ENCODE measurements at places on chromosomes 16 and 17.

GRCh38 chr17:74520016-74520434 is 11.2 kb downstream of the CD300LB start:
- no peak for DNase-seq

GRCh38 chr17:81466564-81467472 is 45.8 kb downstream of the ACTG1 start:
- no peak for DNase-seq

- no peak for DNase-seq
Measured at GRCh38 chr16:88463411-88463810, 10.3 kb downstream of the ZFPM1 start.

DNA sequence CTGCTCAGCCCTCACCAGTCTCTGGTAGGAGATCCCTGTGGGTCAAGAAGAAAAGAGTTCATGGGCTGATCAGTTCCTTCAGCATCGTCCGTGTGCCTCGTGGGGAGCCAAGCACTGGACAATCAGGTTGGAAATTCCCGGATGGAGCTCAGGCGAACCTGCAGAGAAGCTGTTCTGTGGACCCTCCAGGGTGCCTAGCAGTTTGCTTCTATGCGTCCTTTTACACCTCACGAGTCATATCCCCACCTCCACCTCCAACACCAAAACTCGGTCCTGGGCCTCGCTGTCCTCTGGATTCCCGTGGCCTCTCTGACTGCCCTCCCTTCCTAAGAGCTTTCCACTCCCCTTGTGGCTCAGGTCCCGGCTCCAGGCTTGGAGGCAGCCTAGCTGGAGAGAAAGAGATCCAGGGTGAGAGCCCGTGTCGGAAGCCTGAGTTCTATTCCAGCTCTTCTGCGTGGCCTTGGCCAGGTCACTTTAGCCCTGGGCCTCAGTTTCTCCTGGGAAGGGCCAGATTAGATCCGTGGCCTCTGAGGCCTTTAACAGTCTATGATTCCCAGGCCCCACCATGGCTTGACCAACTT is 26.2 kb upstream of the PIK3R6 start:
- DNase-seq = no peak

DNA sequence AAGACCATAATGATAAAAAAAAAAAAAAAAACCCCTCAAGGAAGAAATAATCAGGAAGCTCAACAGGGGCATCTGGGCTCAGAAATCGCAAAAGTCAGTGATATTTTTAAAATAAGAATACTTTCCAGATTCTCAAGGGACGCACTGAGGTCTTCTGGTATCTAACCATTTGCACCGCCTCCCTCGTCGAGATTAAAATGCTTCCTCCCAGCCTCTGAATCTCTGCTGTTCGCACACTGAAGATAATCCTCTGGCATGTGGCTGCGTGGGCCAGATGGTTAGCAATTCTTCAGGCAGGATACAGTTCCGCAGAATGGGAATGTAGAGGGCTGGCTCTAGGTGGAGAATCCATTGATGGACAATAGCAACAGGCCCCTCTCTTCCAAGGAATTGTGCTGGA is 211.7 kb upstream of the CDH5 start:
- DNase-seq = peak; percentile 84

DNA sequence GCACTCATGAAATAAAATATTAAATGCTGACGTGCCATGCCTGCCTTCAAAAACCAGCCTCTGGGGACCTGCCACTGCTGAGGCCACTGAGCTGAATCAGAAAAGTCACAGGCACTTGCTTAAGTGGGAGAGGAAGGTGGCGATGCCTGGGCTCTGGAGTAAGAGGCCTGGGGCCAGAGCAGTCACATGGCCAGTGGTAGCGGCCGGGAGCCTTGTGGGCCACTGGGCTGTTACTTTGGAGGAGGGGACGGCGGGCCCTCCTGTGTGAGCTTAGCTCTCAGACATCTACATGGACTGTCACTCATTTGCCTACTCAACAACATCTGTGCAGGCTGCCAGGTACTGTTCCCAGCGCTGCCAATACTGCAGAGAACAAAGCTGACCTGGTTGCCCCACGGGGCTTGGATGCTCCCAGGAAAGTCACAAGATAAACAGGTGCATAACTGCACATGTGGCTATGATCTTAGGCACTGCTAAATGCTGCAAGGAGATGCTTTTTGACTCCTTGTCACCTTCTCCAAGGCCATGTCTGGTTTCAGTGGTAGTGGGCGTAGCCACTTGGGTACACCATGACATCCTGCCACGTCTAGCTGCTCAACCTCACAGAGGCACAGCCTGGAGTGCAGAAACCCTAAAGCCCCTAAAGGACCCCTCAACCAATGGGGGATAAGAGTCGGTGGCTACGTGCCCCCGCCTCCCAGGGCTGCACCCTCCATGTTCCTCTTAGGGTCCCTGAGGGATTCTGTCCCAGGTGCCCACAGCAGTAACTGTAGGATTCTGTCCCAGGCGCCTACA is 11.6 kb downstream of the COTL1 start:
- DNase-seq = no peak

GRCh38 chr17:74964246-74964761 is 8.3 kb downstream of the HID1 start:
- DNase-seq = no peak

GRCh38 chr17:51770027-51770759 is 388.3 kb downstream of the CA10 start:
- peak; percentile 8 for DNase-seq

DNA sequence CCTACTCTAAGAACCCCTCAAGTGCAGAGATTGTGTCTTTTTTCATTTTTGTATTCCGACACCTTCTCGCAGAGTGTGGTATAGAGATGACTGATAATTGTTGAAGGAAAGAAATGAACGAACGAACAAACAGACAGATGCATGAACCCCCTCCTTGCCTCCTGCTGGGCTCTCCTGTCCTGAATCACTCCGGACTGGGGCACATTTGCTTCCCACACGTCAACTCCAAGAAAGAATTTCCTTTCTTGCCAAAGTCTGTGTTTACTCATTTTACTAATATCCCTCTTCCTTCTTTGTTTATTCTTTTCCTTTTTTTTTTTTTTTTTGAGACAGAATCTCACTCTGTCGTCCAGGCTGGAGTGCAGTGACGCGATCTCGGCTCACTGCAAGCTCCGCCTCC is 37.5 kb upstream of the BHLHA9 start:
- peak; percentile 61 for DNase-seq

- no peak for DNase-seq
Measured at GRCh38 chr16:13938480-13938879, 18.5 kb downstream of the ERCC4 start.

- peak; percentile 51 for DNase-seq
Measured at GRCh38 chr17:32240750-32241149, 24.9 kb upstream of the RHBDL3 start.

GRCh38 chr16:88624977-88625576 is 13.3 kb upstream of the IL17C start:
- DNase-seq = no peak

DNA sequence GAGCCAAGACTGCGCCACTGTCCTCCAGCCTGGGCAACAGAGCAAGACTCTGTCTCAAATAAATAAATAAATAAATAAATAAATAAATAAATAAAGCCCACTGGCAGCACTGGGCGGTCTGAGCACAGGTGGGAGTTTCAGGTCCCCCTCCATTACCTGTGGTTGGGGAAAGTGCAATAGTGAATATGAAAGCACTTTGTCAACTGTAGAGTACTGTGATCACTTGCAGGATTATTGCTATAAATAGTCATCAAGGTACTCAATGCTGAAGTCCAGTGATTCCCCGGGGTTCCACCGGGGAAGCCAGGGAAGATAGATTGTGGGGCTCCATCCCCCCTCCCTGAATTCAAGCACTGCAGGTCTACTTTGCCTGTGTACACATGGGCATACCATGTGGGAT is 42.7 kb upstream of the CPNE2 start:
- DNase-seq = no peak

DNA sequence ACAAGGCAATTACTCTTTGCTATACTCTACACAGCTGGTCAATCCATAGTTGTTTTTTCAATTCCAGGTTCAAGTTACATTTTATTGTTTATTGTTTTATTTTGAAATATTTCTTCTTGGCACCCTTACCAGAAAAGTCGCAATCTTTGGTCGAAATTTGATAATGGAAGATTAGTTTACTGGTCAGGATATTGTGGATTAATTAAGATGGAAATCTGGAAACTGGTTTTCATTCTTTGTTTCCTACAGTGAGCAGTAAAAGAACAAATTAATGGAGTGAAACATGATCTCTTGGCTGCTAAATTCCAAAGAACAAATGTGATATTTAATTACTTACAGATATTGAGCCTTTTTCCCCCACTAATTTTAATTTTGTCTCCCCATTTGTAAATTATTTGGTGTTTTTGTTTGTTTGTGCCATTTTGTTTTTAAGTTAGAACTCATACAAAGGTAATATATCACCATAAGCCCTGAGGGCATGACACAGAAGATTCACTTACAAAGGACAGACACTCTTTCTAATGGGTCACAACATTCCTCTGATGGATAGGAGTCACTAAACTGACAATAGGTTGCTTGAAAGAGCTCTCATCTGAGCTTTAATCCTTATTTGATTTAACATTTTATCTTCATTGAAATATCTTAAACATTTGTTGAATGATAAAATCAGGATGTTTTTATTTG is 700.2 kb downstream of the KCNJ2 start:
- DNase-seq = no peak

GRCh38 chr17:57597531-57598453 is 147.3 kb downstream of the CCDC182 start:
- peak; percentile 72 for DNase-seq

- peak; percentile 48 for DNase-seq
Measured at GRCh38 chr16:62190426-62190825, 154.2 kb upstream of the CDH8 start.

- DNase-seq = peak; percentile 96
Measured at GRCh38 chr16:68823401-68824135, 19.8 kb upstream of the TANGO6 start.

GRCh38 chr16:70473446-70474319 is 19.3 kb downstream of the FCSK start:
- DNase-seq = no peak

GRCh38 chr17:5745111-5745813 is 161.0 kb upstream of the NLRP1 start:
- no peak for DNase-seq

DNA sequence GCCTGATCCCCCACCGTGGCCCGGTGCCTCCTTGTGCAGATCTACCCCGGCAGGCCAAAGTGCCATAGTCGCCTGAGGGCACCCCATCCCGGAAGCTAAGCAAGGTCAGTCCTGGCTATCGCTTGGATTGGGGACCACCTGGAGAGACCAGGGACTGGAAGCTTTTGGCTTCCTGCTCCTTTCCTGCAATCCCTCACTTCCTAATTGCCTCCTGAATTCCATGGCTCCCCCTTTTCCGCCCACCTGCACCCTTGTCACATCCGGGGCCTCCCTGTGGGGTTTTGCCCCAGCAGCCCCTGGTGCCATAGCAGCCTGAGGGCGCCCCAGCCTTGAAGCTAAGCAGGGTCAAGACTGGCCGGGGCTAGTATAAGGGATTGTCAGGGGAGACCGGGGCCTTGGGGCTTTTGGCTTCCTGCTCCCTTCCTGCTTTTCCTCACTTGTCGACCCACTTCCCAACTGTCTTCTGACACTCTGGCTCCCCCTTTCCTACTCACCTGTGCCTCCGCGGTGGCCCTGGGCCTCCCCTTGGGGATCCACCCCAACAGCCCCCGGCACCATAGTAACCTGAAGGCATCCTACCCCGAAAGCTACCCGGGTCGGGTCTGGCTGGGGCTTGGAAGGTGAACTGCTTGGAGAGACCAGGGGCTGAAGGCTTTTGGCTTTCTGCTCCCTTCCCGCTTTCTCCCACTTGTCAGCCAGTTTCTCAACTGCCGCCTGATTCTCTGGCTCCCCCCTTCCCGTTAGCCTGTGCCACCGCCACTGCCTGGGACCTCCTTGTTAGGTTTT is 2293.6 kb downstream of the TP53TG3F start:
- no peak for DNase-seq

GRCh38 chr16:57409065-57409464 is 4.5 kb downstream of the CCL17 start:
- no peak for DNase-seq

GRCh38 chr16:74448990-74449389 is 27.7 kb upstream of the CLEC18B start:
- peak; percentile 91 for DNase-seq

GRCh38 chr17:72898725-72899124 is 193.8 kb downstream of the SLC39A11 start:
- DNase-seq = no peak

DNA sequence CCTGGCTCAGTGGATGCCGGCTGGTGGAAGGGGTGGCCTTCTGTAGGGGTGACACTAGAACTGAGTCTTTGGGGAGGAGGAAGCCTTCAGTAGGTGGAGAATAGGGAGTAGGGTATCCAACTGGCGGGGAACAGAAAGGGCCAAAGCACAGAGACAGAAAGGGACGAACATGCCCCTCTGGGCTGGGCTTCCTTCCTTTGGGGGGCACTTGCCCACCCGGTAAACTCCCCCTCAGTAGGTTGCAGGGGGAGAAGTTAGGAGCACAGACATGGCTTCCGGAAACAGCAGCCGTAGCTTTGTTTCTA is 774 bp downstream of the ENGASE start:
- no peak for DNase-seq

DNA sequence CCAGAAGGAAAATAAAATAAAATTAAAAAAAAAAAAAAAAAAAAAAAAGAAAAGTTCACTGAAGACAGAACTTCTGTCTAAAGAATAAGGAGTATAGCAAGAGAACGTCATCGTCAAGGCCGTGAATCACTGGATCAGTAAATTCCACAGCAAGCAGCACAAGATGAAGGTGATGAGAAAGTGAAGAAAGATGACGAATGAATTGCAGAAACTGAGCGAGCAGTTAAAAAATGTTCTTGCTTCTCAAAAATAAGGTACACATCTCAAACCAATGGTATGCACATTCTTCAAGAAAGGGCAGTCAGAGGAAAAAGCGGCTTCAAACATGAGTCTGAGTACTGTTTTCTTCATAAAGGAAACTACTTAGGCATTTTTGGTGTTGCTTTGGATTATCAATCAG is 104.7 kb downstream of the SMG6 start:
- peak; percentile 86 for DNase-seq

GRCh38 chr17:81025065-81025740 is 9.7 kb upstream of the BAIAP2 start:
- DNase-seq = no peak

DNA sequence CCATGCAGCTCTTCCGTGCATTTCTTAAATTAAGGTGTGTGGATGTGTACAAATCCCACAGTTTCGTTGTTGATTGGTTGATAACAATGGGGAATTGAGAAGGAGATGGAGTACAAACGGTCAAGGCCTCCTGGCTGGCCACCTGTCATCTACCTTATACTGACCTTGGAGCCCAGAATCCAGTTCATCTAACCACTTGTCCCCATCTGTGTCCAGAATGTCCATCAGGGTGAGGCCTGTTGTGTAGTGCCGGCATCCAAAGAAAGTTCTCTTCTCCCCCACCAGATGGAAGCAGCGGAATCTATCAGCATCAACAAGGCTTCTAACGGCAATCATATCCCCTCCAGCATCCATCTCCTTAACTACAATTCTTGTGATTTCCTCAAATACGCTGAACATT is 1.5 kb downstream of the GSDMB start:
- peak; percentile 18 for DNase-seq
